ENCODE measurements at places on chromosomes 12 and 14.

DNA sequence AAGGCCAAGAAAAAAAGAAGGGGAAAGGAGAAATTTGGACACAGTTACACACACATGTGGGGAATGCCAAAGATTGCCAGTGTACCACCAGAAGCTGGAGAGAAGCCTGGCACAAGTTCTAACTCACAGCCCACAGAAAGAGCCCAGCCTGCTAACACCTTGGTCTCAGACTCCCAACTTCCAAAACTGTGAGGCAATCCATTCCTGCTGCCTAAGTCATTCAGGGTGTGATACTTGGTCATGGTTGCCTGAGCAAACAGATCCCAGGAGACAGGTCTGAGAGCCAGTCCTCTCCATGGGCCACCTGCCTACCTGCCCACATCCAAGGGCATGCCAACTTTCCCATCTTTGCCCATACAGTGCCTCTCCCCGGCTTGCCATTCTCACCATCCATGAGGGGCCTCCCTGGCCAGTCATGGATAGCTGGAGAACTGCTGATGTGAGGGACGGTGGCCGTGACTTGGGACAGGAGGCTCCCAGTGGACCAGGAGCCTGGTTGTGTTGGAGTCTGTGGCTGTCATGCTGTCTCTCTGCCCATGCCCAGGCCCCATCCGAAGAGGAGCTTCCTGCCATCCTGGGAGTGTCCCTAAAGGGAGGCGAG, 198.0 kb upstream of the RTL1 start:
- DNase-seq = no peak

DNA sequence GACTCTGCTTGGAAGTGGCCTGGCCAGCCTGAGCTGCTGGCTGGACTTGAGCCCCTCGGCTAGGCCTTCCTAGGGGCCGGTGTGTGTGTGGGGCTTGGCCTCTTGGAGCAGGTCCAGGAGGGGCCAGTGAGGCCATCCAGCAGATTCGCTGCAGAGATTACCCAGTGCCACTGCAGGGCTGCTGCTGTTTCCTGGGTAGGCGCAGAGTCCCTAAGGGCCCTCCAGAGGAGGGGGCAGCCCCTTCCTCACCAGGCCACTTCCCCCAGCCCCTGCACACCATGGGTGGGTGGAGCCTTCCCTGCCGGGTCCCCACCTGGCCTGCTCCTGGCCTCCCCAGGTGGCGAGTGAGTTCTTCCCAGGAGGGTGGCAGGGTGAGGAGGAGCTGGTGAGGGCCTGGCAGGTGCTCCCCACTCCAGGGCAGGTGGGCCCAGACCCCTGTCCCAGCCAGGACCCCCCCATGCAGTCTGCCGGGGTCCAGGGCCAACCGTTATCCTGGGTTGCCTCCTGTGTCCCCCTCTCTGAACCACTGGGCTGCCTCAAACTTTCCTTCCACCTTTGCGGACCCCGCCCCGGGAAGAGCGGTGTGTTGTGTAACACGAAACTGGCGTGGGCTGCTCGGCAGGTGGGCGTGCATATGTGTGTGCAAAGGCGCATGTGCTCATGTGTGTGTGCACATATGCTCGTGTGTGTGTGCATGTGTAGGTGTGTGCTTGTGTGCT, 25.1 kb downstream of the ASPG start:
- DNase-seq = peak; percentile 1

DNA sequence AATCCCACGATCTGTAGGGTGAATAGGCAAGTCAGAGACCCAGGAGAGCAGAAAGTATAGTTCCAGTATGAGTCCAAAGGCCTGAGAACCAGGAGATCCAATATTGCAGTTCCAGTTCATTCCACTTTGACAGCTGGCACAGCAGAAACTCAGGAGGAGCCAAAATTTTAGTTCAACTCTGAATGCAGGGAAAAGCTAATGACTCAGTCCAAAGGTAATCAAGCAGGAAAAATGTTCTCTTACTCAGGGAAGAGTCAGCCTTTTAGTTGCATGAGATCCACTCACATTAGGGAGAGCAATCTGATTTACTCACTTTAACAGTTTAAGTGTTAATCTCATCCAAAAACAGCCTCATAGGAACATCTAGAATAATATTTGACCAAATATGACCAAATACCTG, 130.2 kb upstream of the LRFN5 start:
- no peak for DNase-seq

DNA sequence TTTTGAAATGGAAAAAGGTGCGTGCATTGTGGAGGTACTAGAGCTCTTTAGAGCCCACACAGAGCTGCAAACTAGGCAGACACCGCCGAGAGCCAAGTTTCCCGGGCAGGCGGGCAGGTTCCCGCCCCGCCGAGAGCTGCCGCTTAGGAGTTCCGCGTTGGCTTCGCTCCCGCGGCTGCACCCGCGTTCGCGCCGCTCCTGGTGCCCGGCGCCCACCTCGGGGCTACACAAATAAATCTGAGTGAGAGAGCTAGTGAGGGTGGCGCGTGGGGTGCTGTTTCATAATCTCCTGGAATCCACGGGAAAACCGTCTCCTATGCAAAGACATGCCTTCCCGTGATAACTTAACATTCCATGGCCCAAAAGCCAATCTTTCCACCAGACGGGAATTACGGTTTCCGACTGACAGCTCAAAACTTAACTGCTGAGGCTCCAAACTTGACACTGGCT, 645 bp downstream of the KITLG start:
- DNase-seq = no peak

DNA sequence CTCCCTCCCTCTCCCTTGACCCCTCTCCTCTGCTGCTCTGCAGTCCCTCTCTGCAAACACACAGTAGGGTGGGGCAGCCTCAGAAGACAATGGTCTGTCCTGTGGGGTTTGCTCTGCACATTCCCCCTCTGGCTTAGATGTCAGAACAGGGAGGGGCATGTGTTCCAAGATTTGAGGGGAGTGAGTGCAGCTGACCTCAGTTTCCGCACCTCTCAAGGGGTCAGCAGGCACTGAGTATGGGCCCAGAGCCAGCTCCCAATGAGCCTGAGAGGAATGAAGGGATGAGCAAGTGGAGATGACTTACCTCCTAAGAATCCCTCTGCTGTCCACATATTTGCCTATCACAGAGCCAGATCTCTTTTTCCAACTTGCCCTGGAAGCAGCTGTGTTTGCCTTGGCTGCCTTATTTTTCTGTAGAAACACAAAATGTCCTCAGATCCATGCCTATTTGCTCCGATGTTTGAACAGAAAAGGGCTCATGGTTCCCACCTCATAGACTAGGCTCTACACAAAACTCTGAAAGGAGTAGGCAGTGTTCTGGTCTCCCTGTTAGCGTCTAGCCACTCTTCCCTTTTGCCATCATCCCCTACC, 111.4 kb downstream of the CRACR2A start:
- DNase-seq = no peak

GRCh38 chr12:85325442-85325841, 45.4 kb downstream of the ALX1 start:
- no peak for DNase-seq

GRCh38 chr14:23861666-23862065, 91.9 kb upstream of the DHRS4 start:
- DNase-seq = no peak

DNA sequence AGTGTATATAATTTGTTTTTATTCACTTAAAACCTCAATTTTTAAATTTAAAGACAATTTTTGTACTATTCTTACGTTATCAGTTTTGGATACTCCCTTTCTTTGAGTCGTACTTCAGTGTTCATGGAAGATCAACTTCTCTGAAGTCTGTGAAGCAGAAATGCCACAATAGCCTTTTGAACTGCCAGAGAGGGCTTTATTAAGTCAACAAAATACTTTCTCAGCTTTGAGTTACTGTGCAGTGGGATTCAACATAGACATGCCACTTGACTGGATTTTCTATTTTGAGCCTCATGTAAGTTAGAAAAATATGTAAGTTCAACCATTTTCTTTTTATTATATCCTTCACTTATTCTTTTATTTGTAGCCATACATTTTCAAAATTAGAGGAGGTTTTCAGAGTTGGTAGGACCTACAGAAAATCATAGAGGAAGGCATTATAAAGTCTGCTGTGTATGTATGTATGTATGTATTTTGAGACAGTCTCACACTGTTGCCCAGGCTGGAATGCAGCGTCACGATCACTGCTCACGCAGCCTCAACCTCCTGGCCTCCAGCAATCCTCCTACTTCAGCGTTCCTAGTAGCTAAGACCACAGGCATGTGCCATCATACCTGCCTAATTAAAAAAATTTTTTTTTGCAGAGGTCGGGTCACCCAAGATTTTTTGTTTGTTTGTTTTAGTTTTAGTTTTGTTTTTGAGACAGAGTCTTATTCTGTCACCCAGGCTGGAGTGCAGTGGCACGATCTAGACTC, 31.3 kb upstream of the BCAT1 start:
- no peak for DNase-seq

- no peak for DNase-seq
Measured at GRCh38 chr12:112126911-112127310, 1.6 kb downstream of the TRAFD1 start.

All from stimulated activated CD4-positive, alpha-beta T cell treated with anti-CD3 and anti-CD28 coated beads, Interleukin-1b, Interleukin-23, amount 100 ng/mL, for 48 hours (primary cell).